Erythroblast (primary cell): ENCODE measurements at places on chromosomes 2 and 18.

GRCh38 chr2:240435948-240436682 lies 652 bp downstream of the GPC1 start:
- DNase-seq = no peak

- DNase-seq = peak; percentile 41
These were observed 84.6 kb upstream of the CAB39 start for GRCh38 chr2:230627806-230628724.

DNA sequence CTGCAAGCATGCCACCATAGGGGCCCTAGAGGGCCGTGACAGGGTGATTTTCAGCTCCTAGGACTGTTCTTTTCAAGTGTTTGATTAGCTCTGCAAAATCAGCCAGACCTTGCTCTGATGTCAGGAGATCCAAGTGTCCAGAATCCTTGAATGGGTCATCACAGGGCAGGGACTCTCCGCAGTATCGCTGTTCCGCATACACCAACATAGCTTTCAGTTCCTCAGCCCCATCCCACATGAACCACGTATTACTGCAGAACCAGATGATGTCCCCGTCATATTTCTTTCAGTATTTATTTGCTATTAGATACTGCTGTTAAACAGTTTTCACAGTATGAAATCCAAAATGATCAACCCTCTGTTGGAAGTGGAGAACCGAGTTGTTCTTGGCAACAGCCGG lies 46.6 kb upstream of the RFX8 start:
- DNase-seq = no peak

GRCh38 chr2:132751836-132752235 lies 81.8 kb upstream of the LYPD1 start:
- no peak for DNase-seq

GRCh38 chr2:104825124-104825865 lies 28.6 kb upstream of the POU3F3 start:
- DNase-seq = no peak

DNA sequence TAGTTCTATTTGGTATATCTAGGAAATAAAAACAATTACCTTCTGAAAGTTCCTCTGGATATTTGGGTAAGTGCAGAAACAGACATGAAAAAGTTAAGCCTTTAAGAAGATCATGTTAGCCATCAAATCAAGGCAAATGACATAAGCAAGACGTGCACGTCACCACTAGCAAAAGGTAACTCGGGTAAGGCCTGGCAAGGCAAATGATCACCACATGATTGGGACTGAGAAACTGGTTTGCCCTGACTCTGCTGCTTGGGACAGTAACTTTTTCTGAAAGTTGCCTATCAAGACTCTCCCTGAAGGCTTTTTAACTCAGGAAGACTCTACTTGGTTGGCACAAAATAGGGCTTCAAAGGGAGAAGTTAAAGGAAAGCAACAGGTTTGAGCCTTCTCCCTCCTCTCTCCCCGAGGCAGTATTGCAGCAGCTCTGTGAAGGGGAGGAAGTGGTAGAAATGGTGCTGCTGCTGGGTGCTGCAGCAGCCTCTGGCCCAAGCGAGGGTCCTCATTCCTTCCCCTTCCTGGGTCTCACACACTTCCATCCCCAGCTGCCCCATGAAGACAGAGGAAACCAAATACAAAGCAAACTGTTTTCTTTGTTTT lies 17.1 kb upstream of the TMEM237 start:
- no peak for DNase-seq

GRCh38 chr2:104402825-104403224 lies 451.1 kb upstream of the POU3F3 start:
- no peak for DNase-seq

DNA sequence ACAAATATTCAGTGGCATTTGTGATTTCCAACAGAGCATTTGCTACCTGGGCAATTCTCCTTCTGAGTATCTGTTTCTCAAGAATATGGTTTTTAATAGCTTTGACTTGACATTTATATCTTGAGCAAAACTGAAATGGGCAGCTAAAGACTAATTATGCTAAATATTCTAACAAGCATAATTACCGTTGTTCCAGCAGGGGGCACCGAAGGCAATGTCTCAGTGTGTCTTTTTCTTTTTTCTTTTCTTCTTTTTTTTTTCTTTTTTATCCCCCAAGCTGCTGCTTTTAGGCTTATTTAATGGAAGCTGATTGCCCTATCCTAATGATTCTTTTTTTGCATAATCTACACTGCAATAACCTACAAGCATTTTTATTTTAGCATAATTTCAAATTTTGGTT lies 138.9 kb upstream of the NABP1 start:
- peak; percentile 28 for DNase-seq

DNA sequence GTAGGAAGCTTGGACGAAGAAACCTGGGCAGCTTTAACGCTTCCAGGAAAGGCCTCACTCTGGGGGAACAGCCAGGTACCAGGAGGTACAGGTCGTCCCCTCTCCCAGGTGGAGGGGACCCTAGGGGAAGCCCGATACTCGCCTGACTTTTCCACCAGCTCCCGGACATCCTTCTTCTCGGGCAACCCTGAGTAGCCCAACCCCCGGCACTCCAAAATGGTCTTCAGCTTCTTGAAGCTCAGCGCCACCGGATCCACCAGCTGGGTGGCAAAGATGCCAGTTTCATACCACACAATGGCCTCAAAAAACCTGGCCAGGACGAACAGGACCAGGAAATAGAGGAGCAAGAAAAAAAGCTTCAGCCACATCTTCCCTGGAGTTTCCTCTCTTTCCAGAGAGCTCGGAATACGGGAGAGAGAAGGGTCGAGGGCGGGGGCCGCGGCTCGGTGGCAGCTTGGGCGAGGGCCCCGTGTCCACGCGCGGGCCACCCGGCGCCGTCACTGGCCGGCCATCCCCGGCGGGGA lies 1.1 kb downstream of the RNF103 start:
- peak; percentile 77 for DNase-seq

GRCh38 chr2:148756292-148756975 lies 111.9 kb downstream of the EPC2 start:
- DNase-seq = no peak

DNA sequence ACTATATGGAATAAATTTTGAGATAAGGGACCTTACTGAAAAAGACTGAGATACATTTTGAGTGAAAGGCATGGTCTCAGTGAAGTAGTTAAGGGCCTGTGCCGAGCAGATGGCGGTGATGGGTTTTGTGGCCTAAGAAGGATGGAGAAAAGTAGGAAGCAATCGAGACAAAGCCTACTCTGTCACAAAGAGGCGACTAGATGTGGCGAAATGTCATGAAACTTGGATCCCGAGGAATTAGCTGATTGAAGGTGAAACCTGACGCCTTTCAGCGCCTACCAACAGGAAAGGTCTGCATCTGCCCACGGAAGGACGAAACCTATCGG lies 558 bp upstream of the CEP192 start:
- no peak for DNase-seq

GRCh38 chr2:20176760-20177159 lies 48.2 kb downstream of the SDC1 start:
- DNase-seq = no peak

DNA sequence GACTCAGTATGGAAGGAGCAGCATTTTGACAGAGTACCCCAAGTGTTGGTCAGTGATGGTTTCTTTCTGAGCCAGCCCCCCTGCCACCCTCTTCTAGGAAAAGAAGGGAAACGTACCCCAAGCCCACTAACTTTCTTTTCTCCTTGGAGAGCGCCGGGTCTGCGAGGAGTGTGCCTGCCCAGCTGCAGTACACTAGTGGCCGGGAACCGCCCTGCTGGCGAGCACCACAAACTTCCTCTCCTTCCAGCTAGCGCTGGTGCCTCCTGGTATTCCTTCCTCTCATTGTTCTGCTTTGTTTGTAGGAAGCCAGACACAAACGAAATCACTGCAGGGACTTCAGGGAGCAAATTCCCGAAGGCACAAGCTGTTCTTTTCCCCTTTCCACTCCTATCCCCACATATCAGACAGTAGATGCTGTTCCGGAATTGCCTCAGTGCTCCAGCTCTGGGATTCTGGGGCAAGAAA lies 1.8 kb downstream of the CCDC85A start:
- no peak for DNase-seq

GRCh38 chr2:24122366-24123194 lies 554 bp downstream of the PFN4 start:
- no peak for DNase-seq

DNA sequence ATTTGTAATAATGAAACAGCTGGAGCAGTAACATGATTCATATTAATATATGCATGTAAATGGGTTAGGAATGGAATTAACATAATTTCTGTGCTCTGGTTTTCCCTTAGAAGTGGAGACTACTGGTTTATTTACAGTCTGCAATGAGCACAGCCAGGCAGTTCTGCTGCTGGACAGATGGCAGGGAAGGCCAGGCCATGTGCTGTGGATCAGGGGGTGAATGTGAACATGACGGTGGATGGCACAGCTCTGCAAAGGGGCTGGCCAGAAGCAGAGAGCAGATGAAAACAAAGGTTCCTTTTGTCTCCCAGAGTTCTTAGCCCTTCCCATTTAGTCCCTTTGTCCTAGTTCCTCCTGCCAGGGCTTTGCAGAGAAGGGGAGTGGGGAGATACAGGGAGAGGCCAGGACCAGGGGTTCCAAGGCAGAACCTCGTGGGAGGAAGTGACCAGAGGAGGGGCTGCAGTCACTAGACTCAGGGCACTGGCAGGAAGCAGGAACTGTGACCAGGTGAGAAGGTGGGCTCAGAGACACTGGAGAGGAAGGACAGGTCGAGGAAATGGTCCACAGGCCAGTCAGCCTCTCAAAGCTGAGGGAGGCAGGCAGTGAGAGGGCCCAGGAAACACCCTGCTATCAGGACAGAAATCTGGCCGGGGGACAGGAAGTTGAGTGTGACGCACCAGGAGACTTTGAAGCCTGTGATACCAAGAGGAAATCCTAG lies 112.9 kb upstream of the ATP8B1 start:
- DNase-seq = no peak

GRCh38 chr2:84177733-84178132 lies 281.3 kb downstream of the SUCLG1 start:
- DNase-seq = no peak

DNA sequence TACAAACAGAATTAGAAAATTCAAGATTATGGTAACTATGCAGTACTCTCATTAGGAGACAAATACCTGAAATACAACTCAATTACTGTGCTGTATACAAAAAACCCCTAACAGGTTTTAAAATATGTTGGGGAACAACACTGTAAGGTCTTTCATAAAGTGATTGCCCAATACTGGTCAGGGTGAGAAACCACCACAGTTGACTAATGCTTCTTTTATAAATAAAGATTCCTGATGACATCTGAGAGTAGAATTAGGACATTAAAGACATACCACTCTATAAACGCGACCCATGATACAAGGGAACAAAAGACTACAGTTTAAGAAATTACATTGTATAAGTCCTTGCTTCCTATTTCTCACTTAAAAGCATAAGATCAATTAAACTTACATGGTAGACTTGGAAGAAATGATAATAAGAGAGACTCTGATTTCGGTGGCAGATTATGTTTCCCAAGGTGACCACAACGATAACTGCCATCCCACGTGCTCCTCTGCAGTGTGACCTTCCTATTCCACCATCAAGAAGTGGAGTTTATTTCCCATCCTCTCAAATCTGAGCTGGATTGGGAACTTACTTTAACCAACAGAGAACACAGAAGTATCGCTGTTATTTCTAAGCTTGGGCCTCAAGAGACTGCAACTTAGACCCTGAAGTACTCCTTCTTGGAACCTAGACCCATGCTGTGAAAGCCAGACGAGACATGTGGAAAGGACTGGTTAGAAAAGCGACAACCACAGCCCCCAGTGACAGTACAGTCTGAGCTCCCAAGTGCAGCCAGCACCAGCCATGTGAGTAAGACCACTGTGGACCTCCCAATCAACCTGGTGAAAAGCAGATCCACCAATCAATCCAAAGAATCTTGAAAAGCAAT lies 52.3 kb downstream of the ZNF521 start:
- DNase-seq = peak; percentile 11

- DNase-seq = no peak
These were observed 280.2 kb downstream of the NOL4 start for GRCh38 chr18:33944493-33944892.

GRCh38 chr18:64333584-64333983 lies 184.7 kb upstream of the LINC00305 start:
- DNase-seq = no peak

DNA sequence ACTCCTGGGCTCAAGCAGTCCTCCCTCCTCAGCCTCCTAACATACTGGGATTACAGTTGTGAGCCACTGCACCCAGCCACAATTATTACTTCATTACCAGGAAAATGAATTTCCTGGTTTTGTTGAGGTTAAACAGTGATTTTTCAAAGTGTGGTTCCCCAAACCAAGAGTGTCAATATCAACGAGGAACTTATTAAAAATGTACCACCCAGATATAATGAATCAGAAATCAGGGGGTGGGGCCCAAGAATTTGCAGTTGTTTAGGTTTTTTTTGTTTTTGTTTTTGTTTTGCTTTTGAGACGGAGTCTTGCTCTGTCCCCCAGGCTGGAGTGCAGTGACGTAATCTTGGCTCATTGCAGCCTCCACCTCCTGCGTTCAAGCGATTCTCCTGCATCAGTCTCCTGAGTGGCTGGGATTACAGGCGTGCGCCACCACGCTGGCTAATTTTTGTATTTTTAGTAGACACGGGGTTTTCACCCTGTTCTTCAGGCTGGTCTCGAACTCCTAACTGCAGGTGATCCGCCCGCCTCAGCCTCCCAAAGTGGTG lies 94.1 kb downstream of the WDSUB1 start:
- no peak for DNase-seq

- DNase-seq = peak; percentile 4
These were observed 68.1 kb upstream of the FZD7 start for GRCh38 chr2:201965550-201965949.

DNA sequence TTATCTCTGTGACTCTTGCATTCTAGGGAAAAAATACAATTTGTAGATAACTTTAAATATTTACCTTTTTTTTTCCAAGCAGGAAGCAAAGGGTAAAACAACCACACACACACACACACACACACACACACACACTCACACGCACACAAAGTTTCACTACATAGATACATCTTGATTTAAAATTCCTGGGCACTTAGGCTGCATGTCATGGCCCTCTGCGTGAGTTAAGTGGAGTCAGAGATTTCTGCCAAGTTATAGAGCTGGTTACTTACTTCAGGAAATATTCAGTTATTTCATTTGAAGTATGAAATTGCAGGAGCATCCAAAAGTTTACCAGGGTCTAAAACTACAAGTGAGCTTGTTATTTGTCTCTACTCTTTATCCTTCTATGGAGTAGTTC lies 612.0 kb downstream of the IRS1 start:
- no peak for DNase-seq
